ENCODE measurements at places on chromosomes 4 and X.

GRCh38 chr4:25862411-25863346, at the start of gene SEL1L3:
Gene SEL1L3, minus strand, starts transcription at chr4:25862988. Its CDS starts 152 bp downstream, at chr4:25862836.
- DNase-seq = peak; percentile 62

DNA sequence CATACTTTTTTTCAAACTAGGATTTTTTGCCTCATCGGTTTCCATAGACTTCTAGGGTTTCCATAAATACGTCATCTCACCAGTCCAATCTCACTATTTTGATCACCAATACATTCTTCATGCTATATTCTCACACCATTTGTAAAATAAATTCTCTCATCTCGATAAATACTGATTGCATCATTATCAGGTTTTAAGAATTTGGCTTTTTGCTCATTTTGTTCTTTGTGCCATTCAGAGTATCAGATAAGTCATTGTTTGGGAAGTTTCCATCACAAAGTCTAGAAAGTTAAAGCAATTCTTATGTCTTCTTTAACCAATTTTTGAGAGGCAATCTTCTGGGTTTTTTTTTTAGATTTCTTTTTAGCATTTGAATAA, 81.1 kb downstream of the ALPK1 start:
- DNase-seq = no peak

DNA sequence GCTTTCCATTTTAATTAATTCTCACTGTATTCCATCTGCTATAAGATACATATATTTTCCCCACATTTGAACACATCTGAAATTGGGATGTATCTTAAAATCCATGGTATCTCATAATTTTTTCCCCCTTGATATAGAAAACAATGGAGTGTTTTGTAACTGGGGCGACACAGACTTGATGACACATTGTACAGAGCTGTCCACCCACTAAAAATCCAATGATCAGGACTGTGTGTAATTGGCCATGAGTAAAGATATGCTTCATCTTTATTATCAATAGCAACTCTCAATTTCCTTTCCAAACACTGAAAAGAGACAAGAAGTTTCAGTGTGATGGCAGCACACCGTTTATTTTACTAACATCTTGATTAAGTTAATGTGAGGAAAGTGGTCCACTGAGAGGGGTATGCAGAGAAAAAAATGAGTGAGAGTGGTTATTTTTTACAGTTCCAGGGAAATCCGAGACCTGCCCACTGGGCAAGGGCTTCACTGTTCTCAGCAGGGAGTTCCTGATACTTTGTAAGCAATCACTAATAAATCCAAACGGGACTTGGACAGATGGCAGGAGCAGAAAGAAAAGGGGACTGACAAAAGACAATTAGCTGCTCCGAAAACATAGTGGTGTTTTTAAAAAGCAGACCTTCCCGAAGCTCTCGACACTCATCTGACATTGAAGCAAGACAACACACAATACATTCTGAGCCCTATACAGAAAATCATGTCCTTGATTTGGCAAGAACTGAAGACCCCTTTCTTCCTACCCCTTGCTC, 149.4 kb downstream of the TSPAN5 start:
- DNase-seq = no peak

DNA sequence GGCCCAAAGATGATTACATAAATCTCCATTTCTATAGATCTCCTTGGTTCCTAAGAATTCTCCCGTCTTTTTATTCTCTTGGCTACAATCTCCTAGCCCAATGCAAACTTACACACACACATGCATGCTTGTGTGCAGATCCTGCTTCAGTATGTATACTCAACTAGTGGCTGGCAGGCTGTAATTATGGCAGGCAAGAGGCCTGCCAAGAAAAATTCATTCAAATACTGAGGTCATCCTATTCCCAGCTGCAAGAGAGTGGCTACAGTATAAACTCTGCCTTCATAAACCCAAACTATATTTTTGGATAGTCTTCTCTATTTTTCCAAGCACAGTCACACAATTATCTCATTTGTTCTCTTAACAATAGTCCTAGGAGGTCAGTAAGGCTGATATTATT, 95.2 kb downstream of the SHROOM4 start:
- DNase-seq = no peak

GRCh38 chr4:575281-576141, 584 bp downstream of the TMEM271 start:
- peak; percentile 41 for DNase-seq

DNA sequence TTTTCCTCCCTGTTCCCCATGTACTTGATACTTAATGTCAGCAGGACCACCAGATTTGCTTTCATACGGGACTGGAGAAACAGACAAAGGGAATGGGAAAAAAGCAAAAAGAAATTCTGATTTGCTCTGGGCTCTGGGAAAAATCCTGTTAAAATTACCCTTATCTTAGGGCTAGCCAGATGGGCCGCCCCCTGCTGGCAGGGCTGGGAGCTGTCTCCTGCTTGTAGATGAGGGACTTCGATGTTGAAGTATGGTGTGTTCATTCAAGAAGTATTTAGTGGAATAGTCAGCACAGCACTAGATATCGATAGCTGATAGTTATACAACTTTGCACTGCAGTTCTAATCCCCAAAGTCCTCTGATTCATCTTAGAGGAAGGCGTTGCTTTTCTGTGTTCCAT, 45.8 kb downstream of the BCORL1 start:
- peak; percentile 11 for DNase-seq

DNA sequence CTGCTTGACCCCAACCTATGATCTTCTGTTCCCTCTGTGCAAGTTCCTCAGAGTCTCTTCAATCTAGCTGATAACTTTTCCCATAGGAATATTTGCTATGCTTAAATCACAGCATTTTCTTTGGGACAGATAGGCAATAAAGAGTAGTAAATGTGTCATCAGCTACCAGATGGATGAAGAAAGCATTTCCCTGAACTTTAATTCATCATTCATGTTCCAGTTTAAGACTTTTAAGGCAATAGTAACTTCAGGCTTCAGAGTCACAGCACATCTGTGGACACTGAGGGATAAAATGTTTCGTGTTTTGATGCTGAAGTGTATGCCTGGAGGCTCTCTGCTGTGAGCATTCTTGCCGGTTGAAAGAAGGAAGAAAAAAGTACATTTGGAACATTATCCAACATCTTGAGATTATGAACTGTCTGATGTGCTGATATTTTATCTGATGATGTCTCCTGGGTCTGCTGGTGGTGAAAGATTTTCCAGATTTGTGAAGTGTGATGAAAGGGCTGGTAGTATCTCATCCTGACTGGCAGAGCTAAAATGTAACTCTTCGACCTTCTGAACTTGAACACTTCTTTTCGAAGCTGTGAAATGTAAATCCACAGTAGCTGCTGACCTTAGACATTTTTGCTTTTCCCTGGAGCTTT, 133.7 kb downstream of the DCLK2 start:
- DNase-seq = no peak

DNA sequence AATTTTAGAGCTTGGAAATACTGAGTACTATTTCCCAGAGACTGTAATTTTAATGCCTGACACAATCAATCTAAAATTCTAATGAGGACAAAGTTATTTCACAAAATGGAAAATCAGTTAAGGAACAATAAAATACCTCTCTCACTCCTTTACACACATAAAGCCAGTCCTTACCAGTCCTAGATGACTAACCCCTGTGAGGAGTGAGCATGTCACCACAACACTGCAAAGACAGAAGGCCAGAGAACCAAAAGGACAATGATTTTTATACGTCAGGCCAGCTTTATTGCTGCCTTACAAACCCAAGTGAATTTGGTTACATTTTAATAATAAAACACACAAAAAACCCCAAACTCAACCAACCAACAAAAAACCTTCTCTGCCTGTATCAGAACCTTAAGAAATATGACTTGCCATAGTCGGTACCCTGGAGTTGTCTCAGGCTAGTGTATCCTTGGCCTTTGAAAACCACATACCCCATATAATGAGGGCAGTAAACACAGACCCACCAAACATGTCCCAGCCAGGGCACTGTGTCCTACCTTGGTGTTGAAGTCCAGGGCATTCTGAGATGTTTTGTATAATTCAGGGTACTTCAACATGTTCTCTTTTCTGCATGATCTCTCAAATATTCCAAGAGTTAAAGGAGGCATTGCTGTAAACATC, 57.6 kb downstream of the SHISA3 start:
- DNase-seq = no peak

- DNase-seq = peak; percentile 14
Measured at GRCh38 chr4:153513596-153513995, 47.4 kb downstream of the TMEM131L start.

DNA sequence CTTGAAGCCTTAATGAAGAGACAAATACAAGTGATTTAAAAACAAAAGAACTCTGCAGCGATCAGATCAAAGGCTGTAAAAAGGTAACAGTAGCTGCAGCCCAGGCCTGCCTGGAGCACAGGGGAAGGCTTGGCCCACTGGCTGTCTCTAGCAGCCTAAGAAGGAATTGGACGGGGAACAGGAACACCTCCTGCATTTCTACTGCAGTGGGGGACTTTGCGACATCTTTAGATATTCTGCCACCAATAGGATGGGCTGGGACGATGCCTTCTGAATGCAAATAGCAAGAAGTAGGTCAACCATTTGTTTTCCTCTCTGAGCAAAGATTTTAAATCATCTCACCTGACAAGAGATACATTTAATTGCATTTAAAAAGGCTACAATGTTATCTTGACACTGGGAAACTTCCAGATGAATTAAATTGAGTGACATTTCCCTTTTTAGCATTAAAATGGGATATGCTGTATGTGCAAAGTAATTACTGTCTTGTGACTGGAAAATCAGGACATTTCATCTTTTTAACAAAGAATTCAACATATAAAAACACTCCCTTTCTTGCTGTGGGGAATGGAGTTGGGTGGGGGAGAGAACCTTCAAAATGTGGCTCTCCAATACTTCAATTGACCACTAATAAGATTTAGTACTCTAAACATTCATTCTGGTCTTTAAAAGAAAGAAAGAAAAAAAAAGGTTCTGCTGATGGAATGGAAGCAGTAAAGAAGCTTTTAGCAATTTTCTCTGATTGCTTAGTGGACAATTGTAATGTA, 70.0 kb downstream of the NYX start:
- DNase-seq = no peak

DNA sequence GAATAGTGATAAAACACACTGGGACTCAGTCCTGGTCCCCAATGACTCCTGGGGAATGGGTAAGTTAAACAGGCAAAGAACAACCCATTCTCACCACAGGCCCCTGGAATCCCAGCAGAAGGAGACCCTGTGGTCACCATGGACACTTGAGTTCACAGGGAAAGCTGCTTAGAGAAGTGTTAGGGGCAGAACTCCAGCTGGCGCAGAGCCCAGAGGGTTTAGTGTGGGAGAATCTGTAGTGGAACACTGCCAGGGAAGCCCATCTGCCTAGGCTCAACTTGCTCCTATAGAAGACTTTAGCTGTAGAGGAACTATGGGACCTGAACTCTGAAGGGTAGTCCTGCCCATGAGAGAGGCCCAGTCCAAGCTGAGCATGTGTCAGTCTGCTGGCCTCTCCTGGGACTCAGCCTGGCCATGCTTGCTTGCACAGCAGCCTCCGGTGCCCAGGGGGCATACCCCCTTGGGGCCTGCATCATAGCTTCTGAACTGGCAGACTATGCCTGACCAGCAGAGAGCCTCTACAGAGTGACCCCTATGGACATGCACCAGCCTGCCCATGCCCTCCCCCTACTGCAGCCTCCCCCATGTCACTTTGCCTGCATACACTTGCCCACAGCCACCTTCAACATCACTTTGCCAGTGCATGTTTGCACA, 343.5 kb downstream of the IDS start:
- no peak for DNase-seq

- peak; percentile 7 for DNase-seq
Measured at GRCh38 chr4:117063961-117064696, 21.2 kb downstream of the TRAM1L1 start.

DNA sequence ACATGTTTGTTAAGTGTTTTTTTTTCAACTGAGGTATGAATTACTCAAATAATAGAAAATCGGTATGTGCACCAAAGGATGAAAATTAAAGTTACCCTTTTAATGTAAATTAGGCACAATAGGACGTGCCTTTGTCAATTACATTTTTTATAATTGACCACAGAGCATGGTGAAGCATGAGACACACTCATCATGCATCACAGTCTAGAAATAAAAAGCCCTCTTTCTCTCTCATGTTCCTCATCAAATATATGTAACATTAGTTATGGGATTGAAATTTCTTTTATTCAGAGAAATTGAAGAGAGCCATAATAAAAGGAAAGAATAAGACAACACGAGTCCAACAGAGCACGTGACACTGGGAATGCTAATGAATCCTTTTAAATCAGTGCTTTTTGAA, 3.5 kb downstream of the GNRHR start:
- no peak for DNase-seq

DNA sequence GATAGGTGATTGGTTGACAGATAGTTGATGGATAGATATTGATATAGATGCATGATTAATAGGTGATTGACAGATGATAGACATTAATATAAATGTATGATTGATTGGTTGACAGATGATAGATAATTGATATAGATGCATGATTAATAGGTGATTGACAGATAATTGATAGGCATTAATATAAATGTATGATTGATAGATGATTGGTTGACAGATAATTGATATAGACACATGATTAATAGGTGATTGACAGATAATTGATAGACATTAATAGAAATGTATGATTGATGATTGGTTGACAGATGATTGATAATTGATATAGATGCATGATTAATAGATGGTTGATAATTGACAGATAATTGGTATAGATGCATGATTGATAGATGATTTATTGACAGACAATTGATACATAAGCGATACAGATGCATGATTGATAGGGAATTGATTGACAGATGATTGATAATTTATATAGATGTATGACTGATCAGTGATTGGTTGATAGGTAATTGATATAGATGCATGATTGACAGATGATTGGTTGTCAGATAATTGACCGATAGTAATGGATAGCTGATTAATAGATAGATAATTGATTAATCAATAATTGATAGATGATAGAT, 44.9 kb upstream of the PPP2R3B start:
- no peak for DNase-seq

All from urothelium cell line (cell line).